GM23338 (cell line): ENCODE measurements at places on chromosomes 6 and 20. TPM values are rescaled to one million over a fixed set of nuclear protein-coding genes. Genes with fewer than 3 reads are reported as not detected.

The GRIK2 gene
- total RNA-seq: 1.6 and 3.0 TPM in 2 replicates

The LHFPL5 gene
- total RNA-seq: not detected in 2 replicates

The SLC22A2 gene
- total RNA-seq: 0.35 and 1.1 TPM in 2 replicates

The ZC3H12D gene
- 0.04 and 0.07 TPM in 2 replicates for total RNA-seq

GRCh38 chr6:157151989-157152388 lies 171.3 kb downstream of the TMEM242 start:
- no peak overlapping the region for H3K4me3 ChIP-seq
- no peak overlapping the region for H3K27ac ChIP-seq
- peaks cover 24% of the 10 kb centered on the region for H3K4me1 ChIP-seq

GRCh38 chr20:20203784-20204183 lies 151.5 kb downstream of the CFAP61 start:
- H3K4me1 ChIP-seq: peaks cover 29% of the 10 kb centered on the region
- H3K27me3 ChIP-seq: no peaks in the 10 kb centered on the region
- H3K36me3 ChIP-seq: no peaks in the 10 kb centered on the region
- no peak overlapping the region for H3K4me3 ChIP-seq
- no peak for DNase-seq

GRCh38 chr20:10924644-10925201 lies 250.9 kb upstream of the JAG1 start:
- H3K27me3 ChIP-seq: no peaks in the 10 kb centered on the region
- no peaks in the 10 kb centered on the region for H3K4me1 ChIP-seq
- no peak overlapping the region for H3K27ac ChIP-seq
- DNase-seq: no peak
- no peak overlapping the region for H3K4me3 ChIP-seq

DNA sequence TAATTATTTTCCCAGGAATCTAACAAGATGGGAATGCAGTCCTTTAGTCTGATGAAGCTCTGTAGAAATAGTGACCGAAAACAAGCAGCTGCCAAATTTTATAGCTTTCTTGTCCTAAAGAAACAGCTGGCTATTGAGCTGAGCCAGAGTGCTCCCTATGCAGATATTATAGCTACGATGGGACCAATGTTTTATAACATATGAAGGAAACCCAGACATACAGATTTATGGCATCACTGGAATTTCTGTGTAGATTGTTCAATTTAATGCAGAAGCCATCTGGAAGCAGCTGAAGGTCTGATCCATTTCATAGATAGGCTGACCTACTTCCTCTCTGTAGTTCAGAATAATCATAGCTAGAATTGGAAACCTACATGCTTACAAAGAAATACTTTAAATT lies 11.8 kb upstream of the SNPH start:
- H3K4me3 ChIP-seq: no peak overlapping the region
- no peaks in the 10 kb centered on the region for H3K4me1 ChIP-seq
- no peak overlapping the region for H3K27ac ChIP-seq

DNA sequence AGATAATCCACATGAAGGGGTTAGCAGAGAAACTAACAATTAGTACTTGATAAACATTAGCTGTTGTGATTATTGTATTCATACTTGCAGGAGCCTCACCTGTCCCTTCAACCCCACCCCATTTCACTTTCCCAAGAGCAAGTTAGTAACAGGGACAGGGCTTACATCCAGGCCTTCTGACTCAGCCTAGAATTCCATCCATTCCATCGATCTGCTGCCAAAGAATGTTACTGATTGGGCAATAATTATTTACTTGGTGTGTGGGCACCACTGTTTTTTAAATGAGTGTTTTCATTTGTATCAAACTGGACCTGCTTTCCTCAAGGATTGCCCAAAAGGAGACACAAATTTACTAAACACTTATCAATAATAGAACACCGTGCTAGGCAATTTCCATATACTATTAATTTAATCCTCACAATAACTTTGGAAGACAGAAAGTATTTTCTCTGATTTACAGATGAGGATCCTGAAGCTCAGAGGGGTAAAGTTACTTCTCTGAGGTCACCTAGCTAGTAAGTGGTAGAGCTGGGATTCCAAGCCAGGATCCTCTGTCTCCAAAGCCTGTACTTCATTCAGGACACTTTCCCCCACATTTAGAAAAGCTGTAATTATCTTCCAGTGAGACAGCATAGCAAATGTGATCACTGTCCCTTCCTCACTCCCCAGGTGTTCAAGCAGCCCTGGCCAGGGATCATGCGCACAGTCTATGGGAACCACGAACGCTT lies 32.8 kb downstream of the GSS start:
- no peaks in the 10 kb centered on the region for H3K4me1 ChIP-seq
- DNase-seq: no peak
- no peak overlapping the region for H3K27ac ChIP-seq
- H3K27me3 ChIP-seq: no peaks in the 10 kb centered on the region
- no peak overlapping the region for H3K4me3 ChIP-seq
- peaks cover 15% of the 10 kb centered on the region for H3K36me3 ChIP-seq
